Lower lobe of right lung (tissue), 2 donors: ENCODE measurements at places on chromosomes 2 and 18.

DNA sequence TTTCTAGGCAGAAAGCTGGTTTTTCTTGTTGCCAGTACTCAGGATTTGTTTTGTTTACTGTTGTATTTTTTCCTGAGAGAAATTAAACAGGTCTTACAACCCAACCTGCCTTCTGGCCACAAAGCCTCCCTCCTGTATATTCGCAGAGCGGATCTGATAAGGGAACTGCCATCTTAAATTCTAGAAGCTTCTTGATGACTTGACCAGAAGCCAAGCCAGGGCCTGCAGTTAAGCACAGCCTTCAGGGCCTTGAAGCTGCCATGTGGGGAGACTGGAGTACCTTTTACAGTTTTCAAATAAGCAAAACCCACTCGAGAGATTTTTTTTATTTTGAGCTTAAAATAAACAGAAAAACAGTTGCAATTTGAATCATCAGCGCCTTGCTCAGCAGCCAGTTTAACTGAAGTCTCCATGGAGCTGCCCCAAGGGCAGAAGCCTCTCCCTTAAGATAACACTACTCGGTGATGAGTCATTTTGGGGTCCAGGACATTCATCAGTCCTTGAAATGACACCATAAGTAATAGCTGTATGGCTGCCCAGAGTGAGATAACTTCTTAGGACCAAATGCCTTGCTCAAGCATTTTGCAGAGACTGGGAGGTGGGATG lies 51.5 kb upstream of the PHLPP1 start:
- no peak for DNase-seq

DNA sequence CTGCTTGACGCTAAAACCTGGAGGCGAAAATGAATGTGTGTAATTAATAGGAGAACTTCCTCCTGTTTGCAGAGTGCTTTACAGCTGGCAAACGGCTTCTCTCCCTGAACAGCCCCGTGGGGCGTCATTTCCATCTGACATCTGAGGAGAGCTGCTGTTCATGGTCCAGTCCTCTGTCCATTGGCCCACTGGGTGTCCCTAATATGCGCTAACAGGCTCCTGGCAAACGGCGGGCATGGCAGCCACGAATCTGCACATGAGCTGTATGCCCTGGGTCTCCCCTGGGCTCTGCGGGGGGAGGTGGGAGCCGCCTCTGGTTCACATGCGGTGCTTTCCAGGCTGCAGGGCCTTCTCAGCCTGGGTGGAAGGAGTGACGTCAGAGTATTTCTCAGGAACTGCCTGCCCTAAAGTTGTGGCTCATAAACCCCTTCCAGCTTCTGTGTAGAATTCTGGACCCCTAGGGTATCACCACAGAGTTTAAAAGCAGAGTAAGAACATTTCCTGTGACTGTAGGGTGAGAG lies 73.2 kb downstream of the LRRFIP1 start:
- DNase-seq, result no peak

GRCh38 chr2:177118636-177119035 lies 94.0 kb upstream of the HNRNPA3 start:
- DNase-seq, result no peak

DNA sequence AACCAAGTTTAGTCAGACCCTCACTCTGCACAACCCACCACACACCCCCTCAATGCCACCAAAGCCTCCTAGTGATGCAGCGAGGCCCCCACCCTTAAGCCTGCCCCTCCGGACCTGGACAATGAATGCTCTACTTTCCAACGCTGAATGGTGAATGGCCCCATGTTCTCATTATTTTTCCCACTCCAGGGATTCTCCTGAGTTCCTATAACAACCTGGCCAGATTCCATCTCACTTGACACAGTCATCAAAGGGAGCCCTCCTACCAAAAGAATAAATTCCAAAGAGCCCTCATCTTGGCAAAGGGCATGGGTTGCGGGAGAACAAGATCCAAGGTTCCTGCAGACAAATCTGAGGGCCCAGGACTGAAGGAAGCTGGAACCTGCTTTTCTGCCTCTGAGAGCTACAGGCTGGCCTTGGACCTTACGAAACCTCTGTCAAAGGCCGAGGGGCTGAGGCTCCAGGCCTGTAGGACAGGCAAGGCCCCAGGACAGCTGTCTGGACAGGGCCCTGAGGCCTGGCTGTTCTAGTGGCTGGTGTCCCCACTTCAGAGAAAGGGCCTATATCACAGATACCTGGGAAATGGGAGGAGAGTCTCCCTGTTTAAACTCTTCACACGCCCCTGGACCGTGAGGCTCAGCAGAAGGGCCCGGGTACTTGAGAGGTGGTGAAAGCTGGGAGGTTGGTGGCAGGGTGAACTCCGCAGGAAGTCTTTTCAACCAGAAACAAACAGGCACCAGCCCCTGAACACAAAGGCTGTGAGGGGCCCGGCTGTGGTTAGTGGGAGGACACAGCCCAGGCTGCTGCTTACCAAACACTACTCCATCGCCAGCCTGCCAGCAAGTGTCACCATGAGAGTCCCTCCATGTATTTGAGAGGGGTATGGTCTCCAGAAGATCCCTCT lies 27.3 kb downstream of the SFXN5 start:
- DNase-seq, result no peak

DNA sequence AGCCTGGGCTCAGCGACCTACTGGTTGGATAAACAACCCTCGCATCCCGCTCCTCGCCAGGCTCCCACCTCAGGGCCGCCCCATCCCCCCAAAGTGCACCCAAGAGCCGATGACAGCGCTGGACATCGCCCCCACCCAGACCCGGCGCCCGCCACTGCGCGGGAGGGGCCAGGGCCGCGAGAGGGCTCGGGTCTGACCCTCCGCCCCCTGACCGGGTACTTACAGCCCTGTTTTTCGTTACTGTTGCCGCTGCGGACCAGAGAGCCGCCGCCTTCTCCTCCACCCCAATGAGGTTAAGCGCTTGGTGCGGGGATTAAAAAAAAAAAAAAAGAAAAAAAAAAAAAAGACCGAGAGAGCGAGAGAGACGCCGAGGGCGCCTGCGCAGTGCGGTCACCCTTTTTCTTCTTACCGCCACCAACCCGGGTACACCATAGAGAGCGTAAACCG lies at the start of gene CLASP1:
TSS of gene CLASP1 (minus strand) at position 314 of the 447 bp plus-strand sequence. CDS start 43,567 bp downstream, outside the sequence.
- DNase-seq, result no peak
